HS-5 (cell line): ENCODE measurements at places on chromosomes 4 and X.

DNA sequence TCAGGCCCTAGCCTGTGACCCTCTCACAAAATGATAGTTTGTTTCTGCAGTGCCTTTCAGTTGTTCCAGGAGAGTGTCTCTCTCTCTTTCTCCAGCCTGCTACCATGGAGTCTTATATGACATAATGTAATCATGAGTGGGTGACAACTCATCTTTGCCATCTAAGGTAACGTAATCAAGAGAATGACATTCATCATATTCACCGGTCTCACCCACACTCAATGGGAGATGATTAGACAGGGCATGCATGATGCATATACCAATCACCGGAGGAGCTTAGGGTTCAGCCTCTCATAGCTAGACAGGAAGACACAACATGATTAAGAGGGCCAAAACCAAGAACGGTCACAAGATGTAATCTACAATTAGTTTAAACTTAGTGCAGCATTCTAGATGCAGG is 97.1 kb upstream of the FAM9B start:
- no peak for DNase-seq

DNA sequence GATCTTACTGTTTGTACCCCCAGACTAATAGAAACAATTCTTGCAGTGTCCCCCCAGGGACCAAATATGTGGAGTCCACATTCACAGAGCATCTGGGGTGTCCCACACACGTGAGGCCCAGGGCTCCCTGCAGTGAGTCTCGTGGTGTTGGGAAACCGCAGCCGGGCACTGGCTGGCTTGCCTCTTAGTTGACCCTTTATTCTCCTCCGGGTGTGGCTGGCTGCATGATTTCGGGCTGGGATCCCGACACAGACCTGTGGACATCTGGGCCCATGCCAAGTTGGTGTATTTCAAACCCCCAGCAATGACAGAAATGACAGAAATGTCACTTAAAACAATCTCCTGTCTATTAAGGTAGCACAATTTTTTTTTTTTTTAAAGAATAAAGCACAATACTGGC is 15.6 kb upstream of the CLDN24 start:
- DNase-seq, result no peak

- no peak for DNase-seq
These were observed 349.9 kb downstream of the FBXW7 start for GRCh38 chr4:152185786-152186550.

DNA sequence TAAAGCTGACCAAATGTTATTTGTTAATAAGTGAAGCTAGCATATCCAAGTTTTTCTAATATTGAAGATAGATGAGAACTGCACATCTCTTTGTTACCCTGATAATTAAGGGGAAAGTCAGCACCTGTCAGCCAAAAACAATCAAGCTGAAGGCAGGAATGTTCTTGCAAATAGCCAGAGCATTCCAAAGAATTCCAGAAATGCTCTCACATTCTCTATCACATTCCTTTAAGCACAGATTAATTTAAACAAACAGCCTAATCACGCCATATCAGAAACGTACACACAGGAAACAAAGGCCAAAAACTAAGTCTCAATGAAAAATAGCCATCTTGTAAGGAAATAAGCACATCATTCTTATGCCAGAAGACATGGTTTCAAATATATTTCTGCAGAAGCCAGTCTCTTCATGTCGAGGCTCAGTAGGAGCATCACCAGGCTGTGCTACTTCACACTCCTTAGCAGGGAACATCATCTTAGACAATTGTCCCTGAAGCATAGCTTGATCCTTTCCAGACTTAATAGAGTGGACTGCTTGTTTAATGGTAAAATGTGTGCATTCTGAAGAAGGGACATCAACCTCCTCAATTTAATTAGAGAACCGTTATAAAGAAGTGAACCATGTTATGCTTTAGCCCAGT is 252.9 kb upstream of the TTC29 start:
- DNase-seq, result no peak

DNA sequence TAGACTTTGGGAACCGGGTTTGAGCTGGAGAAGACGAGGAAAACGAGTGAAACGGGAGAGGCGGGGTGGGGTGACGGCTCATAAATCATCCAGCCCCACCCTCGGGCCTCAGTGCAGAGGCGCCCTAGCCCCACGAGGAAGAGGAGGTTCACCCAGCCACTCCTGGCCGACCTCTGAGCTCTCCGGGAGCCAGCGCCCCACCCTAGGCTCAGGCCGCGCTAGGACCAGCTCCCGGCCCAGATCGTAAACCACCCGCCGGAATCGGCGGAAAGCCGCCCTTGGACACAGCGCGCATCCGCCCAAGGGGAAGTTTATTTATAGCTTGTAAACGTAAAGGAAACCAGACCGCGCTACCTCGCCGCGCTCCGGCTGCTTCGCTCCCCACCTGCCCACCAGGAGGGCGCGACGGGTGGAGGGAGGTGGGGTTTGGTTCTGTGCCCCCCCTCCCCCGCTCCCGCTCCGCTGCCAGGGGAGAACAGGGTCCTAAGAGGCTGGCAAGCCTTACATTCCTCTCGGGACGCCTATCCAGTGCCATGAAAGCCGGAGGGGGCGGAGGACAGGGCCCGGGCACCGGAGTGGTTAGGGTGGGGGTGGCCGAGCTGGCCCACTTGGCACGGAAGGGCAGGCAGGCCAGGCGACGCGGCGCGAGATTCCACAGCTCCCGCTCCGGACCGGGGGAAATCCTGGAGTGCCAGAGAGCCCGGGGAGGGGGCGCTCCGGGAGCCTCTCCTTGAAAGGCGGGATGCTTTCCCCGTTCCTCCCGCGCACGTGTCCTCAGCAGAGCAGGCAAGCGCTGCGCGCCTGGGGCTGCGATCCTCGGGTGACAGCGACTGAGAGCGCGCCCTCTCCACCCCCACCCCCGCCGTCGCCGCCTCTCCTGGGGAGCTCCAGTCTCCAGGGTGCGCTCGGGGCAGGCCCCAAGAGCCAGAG is 84.2 kb downstream of the BCOR start:
- peak; percentile 18 for DNase-seq

GRCh38 chr4:23930750-23931488 is 41.1 kb upstream of the PPARGC1A start:
- no peak for DNase-seq

- DNase-seq, result no peak
These were observed 170.1 kb downstream of the FRMPD4 start for GRCh38 chrX:12308420-12308819.

DNA sequence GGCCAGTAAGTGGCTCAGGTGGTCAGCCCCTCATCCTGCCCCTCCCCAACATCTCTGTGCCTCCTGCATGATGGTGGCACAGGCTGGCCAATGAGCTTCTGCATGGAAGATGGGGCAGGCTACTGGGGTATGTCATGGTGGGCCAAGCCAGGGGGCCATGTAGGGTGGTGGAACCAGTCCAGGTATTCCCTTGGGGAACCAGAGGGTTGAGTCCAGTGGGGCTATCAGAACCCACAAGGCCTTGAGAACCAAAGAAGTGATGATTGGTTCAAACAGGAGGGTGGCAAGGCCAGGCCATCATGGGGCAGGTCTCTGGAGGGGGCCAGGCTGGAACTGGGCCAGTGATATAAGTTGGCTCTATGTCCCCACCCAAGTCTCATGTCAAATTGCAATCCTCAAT is 18.8 kb upstream of the PPP2R2C start:
- no peak for DNase-seq

- no peak for DNase-seq
These were observed 55.5 kb downstream of the WFS1 start for GRCh38 chr4:6324999-6325787.

DNA sequence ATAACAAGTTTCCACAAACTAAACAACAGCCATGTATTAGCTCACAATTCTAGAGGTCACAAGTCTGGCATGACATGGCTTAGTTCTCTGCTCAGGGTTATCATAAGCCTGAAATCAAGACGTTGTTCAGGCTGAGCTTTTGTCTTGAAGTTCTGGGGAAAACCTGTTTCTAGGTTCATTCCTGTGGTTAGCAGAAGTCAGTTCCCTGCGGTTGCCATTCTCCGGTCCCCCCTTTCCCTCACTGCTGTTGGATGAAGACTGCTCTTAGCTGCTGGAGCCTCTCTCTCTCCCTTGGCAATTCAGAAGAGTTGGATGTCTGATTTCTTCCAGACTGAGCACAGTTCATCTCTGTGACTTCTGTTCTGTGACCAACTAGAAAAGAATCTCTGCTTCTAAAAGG is 962.6 kb downstream of the PCDH7 start:
- no peak for DNase-seq

DNA sequence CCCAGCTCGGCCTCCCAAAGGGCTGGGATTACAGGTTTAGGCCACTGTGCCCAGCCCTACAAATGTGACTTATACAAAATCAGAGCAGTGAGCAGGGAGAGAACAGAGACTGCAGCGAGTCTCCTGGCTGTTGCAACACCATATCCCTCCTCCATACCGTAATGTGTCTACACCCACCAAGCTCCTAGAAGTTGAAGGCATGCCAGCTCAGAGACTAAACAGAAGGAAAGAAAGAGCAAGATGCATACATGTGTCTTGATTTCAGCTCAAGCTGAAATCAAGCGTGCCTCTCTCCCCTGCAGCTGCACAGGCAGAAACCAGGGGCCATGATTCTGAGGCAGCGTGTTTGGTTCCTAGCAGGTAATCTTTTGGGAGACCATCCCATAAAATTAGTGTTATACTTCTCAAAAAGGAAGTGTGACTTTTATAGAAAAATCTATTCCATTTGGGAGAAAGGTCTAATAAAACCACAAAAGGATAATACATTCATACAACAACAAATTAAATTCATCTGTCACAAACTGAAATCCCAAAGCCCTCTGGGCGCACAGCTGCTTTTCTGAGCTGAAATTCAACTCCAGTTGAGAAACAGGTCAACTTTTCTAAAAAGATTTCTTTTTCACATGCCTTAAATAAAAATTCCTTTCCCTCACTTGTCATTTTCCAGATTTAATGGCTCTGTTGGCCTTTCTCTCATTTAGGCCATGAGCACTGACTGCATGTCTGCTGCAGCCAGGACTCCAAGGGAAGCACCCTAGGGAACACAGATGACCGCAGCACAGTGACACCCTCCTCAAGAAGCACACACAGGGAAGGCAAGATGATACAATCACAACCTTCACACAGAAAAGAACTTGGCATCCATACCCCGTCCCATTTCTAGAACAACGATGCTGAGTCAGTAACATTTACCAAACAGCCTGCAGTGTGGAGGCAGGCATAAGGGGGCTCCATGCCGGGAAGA is 34.4 kb downstream of the AFAP1 start:
- DNase-seq, result peak; percentile 72

GRCh38 chr4:146763560-146763959 is 124.9 kb downstream of the POU4F2 start:
- no peak for DNase-seq

- DNase-seq, result no peak
These were observed 18.3 kb downstream of the CD99L2 start for GRCh38 chrX:150879855-150880807.

DNA sequence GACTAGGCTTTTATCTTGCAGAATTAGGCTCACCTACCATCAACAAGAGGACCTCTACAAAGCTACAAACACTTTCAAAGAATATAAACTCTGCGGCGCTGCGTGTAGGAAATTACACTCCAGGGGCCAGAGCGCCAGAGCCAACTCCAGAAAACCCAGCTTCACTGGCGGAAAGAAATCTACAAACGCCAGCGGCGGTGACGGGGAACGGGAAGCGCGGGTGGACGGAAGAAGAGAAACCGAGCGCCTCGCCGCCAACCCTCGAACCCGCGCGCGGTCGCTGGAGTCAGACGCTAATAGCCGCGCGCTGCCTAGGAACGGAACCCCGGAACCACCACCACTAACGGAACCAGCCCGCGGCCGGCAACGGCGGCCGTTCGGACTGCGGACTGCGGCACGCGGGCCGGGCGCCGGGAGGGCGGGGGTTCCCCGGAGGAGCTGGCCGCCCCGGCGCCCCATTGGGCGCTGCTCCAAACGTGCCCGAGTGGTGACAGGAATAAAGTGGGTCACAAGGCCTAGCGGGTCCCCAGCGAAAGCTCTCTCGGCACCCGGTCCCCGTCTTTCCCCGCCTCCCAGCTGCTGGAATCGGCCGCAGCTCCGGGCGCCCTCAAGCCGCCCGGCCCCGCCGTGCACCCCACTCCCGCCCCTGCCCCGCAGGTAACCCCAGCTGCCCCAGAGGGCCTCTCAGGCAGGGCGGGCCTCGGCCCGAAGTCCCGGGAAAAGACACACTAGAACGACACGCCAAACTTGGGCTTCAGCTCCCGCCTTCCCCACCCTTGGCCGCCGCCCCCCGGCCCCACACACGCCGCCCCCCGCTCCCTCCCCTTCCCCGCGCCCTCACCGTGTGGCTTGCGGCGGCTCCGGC is 836 bp downstream of the CLOCK start:
- no peak for DNase-seq

DNA sequence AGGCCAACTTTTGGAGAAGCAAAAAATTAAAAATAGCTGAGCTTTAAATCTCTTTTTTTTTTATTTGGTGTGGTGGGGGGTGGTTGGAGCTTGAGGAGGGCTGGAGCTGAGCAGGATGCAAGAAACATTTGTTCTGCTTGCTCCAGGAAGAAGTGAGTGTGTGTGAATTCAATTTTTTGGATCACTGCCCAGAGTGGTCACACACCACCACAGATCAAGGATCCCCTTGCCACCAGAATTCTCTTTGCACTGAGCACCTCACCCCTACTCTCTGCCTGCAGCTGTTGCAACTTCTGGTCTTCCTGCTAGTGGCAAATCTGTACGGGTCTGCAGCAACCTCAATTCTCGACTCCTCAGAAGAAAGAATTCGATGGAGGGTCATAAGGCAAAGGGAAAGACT is 19.9 kb upstream of the PLP1 start:
- DNase-seq, result no peak

DNA sequence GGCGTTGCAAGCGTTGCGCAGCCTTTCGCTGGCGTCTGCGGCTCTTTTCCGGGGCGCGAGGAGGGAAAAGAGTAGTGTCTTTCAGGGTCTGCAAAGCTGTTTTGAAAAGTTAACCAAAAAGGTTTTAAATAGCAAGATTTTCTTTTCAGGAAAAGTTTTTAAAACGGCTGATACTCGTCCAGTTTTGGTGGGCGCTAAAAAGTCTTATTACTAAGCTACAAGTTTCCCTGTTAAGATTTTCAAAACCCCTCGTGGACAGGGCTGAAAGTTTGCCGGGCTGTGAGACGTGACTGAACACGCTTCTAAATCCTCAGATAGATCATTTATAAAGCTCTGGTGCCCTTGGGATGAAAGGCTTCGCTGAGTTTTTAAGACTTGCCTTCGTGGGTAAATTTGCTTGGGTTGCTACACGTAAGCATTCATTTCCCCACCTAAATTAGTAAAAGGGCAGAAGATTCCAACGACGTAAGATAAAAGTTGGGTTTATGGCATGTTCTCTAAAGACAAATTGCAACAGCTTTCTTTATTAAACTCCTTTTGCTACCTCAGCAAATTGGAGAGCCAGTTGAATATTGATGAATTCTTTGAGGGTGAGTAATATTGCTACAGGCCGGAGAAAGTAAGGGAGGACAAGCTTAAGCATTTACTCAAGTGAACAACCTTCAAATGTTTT is 91.5 kb downstream of the HPRT1 start:
- no peak for DNase-seq

GRCh38 chr4:180120068-180120467 is 2123.1 kb upstream of the TENM3 start:
- no peak for DNase-seq

DNA sequence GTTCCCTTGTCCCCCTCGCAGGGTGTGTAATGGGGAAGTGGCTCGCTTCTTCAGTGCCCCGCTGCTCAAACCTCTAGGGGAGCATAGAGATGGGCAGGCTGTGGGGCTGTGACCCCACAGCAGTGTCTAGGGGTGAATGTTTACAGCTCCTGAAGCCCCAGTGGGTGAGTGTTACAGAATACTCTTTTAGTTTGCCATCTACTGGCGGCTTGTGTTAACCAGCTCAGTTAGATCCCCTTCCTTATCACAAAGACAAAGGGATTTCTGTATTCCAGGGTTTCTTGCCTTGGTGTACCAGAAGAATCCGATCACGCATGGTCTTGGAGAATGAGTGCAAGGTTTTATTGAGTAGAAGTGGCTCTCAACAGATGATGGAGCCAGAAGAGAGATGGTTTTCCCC is 108.1 kb upstream of the IQCM start:
- DNase-seq, result no peak
